Ascending aorta (tissue), 2 donors: ENCODE measurements at places on chromosomes 4 and X.

GRCh38 chrX:152412105-152412504 lies 39.0 kb downstream of the GABRA3 start:
- DNase-seq: no peak

DNA sequence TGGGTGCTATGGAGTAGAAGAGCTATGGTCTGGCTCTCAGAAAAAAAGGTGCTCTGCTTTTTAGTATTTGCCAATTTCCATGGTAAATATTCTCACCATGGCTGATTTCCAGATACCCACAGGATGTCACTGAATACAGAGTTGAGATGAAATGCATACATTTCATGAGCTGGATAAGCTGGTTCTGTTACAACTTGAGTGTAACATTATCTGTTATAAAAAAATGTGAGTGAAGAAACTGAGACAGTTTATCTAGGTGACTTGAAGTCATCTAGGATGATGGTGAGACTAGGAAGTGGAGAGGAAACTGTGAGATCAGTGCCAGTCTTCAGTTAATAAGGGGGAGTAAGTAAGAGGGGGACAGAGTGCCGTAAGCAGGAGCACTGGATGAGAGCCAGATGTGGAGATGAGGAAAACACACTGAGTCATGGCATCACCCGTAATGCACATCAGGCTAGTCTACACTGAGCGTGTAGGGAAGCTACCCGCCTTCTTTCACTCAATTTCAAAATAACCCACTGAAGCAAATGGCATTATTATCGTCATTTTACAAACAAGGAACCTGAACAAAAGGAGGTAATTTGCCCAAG lies 5.0 kb downstream of the HPSE start:
- DNase-seq: no peak

DNA sequence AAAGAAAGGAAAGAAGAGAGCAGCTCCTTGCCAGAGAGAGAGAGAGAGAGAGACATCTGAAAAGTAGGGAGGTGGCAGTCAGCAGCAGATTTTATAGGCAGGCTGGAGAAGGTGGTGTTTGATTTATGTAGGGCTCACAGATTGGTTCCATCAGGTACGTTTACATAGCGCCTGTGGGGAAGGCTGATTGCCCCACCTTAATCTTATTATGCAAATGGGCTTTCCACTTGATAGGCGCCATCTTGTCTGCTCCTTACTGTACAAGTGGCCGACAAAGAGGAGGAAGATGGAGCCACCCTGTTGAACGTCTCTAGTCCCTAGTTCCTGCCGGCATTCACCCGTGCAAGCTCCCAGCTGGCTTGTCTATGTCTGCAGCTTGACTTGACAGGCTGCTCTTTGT lies 49.1 kb upstream of the DHRSX start:
- DNase-seq: no peak

DNA sequence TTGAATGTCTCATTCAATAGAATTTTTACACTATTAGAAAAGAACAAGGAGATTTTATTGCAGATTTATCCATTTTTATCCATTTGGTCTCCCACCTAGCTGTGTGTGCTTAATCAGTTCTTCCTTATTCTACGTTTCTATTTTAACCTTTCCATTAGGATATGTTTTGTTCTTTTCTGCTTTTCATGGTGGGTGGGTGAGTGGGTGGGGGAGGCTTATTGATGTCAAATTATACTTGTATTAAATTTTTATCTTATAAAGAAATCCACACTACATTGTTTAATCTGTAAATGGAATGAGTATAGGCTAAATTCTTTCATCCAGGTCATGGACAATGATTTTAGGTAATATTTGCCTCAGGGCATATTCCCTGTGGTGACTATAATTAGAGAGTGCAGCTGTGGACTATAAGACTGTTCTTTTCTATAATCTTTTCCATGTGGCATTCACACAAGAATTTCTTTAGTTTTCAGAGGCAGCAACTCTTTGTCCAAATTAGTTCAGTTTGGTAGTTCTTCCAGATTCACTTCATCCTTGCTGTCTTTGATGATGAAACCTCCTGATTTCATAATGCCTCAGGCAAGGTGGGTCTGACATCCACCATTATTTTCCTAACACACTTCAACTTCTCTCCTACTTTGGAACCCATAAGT lies 2451.8 kb downstream of the PCDH7 start:
- DNase-seq: no peak

GRCh38 chr4:123568936-123569335 lies 172.3 kb downstream of the SPRY1 start:
- no peak for DNase-seq

DNA sequence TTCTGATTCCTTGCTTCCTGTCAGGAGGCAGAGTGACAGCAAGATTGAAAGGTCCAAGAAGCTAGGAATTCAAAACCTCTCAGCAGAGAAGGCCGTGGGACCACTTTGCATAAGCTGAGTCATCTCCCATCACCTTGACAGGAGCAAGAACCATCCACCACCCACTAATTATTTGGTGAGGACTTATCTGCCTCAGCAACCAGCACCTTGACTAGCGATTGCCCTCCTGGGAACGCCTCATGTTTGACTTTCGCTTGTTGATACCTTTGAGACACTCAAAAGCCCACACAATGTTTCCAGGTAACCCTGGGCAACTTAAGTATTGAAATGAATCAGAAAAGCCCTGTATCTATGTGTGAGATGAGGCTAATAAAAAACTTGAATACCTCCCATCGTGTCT lies 233.5 kb upstream of the GYPA start:
- DNase-seq: no peak

GRCh38 chr4:186104890-186105646 lies 564 bp downstream of the FAM149A start:
- no peak for DNase-seq

GRCh38 chr4:150238591-150238990 lies 160.3 kb downstream of the DCLK2 start:
- DNase-seq: no peak

GRCh38 chrX:68659786-68660185 lies 12.3 kb downstream of the STARD8 start:
- DNase-seq: no peak

- no peak for DNase-seq
These were observed 72.7 kb upstream of the LIMCH1 start for GRCh38 chr4:41465146-41465761.

DNA sequence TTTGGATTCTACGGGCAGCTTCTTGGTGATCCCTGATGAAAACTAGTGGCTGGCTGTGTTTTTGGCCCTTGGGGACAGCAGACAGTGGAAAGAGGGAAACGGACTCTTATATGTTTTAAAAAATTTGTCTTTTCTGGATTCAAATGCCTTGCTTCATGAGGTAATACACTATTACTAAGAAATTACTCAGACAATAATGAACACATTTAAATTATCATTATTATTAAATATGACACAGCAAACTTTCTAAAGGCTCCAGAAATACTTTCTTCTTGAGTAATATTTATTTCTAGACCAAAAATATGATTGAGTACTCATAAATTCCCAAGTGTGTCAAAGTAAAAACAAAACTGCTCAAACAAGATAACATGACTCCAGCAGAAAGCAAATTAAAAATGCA lies 520.7 kb upstream of the AADAT start:
- no peak for DNase-seq

DNA sequence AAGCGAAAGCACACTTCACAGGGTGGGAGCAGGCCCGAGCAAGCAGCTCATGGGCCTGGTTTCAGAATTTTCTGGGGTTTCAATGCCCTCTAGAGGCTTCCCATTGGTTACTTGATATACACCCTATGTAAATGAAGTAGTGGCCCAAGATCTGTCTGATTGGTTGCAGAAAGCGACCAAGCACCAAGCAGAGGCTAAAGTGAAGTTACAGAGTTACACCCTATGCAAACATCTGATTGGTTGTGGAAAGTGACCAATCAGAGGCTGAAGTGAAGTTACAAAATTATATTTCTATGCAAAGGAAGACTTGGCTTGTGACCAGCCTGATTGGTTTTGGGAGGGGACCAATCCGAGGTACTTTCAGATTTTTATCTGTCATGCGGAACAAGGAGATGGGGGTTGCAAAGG lies 8.2 kb downstream of the FHIP1A start:
- no peak for DNase-seq

DNA sequence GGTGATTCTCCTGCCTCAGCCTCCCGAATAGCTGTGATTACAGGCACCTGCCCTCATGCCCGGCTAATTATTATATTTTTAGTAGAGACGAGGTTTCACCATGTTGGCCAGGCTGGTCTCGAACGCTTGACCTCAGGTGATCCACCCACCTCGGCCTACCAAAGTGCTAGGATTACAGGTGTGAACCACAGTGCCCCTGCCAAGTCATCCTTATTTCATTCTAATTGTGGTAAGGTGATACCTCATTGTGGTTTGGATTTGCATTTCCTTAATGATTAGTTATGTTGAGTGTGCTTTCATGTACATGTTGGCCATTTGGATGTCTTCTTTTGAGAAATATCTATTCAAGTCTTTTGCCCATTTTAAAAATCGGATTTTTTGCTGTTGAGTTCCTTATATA lies 93.0 kb downstream of the USP9X start:
- no peak for DNase-seq

DNA sequence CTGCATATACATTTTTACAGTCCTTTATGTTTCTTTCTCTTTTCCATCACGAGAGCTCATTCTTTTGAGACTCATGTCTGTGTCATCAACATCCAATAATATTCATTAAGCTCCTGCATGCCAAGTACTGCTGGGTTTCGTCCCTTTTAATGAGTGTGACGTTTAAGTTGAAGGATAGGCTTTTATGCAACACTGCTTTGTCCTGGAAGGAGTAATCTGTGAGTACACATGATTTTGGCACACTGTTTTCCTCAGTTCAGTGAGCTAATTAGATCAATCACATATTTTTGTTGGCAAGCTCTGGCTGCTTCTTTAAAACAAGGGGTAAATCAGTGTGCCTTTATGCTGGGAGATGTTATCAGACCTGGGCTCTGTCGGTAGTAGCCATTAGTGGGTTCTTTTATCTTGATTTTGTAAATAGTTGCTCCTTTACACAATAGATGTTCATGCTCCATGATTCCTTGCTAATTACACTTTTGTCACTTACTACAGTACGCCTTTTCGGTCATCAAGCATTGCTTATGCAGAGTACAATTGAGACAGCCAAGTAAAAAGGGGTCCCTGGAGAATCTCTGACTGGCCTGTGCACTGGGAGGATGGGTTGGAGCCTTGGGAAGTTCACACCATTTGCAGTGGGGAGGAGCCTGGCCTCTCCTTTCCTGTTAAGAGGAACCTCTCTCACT lies 132.6 kb downstream of the FHIP1A start:
- no peak for DNase-seq

- DNase-seq: no peak
These were observed 2.3 kb upstream of the UBA1 start for GRCh38 chrX:47191331-47191730.

DNA sequence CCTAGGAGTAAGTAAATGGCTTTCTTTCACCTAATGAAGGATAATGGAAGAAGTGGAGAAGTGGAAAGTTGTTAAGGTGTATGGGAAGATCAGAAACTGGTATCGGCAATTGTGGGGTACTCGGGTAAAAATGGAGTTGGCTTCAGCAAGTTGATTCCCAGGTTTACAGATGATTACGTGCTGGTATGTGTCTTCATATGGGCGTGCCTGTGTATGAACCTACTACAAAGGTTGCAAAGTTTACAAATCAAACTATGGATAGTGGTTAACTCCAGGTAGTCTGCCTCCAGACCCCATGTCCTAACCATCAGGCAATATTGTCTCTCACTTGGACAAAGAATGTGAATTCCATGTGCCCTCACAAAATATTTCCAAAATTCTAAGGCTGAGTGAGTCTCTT lies 773 bp downstream of the TLR3 start:
- no peak for DNase-seq

DNA sequence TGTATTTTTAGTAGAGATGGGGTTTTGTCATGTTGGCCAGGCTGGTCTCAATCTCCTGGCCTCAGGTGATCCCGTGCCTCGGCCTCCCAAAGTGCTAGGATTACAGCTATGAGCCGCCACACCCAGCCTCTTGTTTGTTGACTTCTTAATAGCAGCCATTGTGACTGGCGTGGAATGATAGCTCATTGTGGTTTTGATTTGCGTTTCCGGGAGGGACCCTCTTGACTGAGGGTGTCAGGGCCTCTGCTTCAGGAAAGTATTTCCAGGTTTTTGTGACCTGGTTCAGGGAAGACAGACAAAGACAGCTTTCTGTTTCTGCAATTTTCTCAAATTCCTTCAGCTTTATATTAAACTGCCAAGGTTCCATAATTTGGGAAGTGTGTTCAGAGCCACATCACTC lies 15.1 kb downstream of the CSF2RA start:
- no peak for DNase-seq

- DNase-seq: no peak
These were observed 185.1 kb downstream of the NPNT start for GRCh38 chr4:106080376-106080775.

GRCh38 chrX:15838017-15838416 lies 16.6 kb downstream of the AP1S2 start:
- no peak for DNase-seq

DNA sequence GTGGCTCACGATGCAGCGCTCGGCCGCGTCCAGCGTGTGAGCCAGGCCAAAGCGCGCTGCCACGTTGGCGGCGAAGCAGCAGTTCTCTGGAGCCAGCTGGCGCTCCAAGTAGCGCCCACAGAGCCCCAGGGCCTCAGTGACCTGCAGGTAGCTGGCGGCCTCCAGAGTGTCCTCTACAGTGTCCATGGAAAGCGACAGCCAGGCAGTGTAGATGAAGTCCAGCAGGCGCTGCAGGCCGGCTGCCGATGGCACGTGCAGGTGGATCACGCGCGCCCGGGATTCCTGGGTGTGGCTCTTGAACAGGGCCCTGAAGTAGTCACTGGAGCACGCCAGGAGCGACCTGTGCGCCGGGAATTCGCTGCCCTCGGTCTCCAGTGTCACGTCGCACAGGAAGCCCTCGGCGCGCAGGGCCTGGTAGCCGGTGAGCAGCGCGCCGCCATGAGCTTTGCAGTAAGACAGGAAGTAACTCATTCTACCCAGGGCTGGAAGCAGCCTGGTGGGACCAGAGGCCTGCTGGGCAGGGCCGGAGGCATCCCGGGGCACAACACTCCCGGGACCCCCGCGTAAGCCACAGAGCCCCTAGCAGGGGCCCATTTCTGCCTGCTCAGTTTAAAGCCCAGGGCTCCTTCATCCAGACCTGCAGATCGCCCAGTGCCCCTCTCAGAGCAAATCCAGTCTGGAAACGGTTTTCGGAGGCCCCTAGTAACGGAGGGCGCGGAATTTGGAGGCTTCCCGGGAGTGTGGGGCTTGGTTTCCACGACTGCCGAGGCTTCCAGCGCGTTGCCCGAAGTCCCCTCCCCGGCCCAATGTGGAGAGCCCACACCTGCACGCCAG lies 595 bp downstream of the KLHL34 start:
- no peak for DNase-seq

- no peak for DNase-seq
These were observed 93.6 kb downstream of the RBM47 start for GRCh38 chr4:40536032-40536431.

- no peak for DNase-seq
These were observed 656.7 kb downstream of the GABRG1 start for GRCh38 chr4:45467157-45467556.

- DNase-seq: no peak
These were observed at the start of gene HTRA3 for GRCh38 chr4:8269535-8270417. Gene HTRA3 (plus strand): TSS chr4:8269754. CDS start chr4:8269969, 215 bp downstream.
